ENCODE measurements at places on chromosomes 3 and 15.
A peak's percentile ranks its signal among the peaks of the same experiment; 100 is the strongest.

DNA sequence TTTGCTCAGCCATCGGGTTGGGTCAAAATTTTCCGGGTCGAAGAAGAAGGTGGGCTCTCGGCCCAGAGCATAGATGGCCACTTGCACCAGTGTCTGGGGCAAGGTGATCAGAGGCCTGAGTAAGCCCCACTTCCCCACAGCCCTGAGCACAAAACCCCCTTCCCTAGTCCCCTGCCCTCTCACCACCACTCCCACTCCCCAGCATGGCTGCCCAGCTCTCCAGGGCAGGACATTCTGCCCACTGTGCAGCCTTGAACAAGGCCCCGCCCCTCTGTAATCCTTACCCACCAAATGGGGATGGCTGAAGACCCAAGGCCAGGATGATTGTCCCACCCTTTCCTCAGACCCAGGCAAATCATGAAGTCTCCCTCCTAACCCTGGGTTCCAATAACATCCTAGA is 28.8 kb downstream of the CYP11A1 start:
- peak overlapping the region; percentile 85 for H3K27ac ChIP-seq
- H3K27me3 ChIP-seq, result no peaks in the 10 kb centered on the region
- H3K4me3 ChIP-seq, result no peak overlapping the region
- no peaks in the 10 kb centered on the region for H3K36me3 ChIP-seq
- peaks cover 59% of the 10 kb centered on the region for H3K4me1 ChIP-seq

DNA sequence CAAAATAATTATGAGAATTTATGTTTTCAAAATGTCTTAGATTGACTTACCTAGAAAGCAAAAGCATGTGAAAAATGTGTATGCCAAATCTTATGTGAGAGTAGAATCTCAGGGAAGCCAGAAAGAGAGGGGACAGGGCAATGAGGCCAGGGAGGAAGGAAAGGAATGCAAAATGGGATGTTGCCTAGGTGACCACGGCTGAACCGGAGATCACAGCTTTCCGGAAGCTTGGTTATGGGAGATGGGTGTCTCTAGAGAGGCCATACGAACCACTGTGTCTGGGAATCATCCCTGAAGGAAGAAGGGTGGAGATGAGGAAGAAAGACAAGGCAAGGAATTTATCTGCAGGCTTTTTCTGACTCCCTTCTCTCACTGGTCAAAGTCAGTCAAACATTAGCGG is 76.0 kb downstream of the SUCLG2 start:
- no peaks in the 10 kb centered on the region for H3K36me3 ChIP-seq
- H3K27ac ChIP-seq, result no peak overlapping the region
- no peak overlapping the region for H3K4me3 ChIP-seq
- H3K4me1 ChIP-seq, result no peaks in the 10 kb centered on the region

- no peaks in the 10 kb centered on the region for H3K4me1 ChIP-seq
- H3K36me3 ChIP-seq, result no peaks in the 10 kb centered on the region
- 0 out of 2 replicates have a peak, but pooled peaks cover 3% of the 10 kb centered on the region for H3K27me3 ChIP-seq
- H3K27ac ChIP-seq, result no peak overlapping the region
- DNase-seq, result no peak
Observed at GRCh38 chr3:114234745-114235144, 2.6 kb downstream of the ZNF80 start.

DNA sequence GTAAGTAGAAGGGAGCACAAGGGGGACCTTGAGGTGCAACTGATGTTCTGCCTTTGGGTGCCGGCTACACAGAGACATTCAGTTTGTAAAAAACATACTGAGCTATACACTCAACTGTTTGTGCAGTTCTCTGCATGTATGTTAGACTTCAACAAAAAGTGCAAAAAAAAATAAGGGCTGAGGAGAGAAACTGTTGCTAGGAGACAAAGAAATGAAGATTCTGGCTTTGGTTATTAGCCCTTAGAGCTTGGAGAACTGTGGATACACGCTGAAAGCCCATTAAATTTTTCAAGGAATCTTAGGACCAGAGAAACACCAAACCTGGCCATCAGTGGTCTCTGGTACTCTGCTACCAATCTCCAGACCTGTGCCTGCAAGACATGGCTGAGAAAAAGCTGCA is 207.6 kb upstream of the NSMCE3 start:
- H3K27me3 ChIP-seq, result peaks cover 45% of the 10 kb centered on the region
- H3K27ac ChIP-seq, result no peak overlapping the region
- H3K4me3 ChIP-seq, result no peak overlapping the region
- DNase-seq, result no peak
- H3K36me3 ChIP-seq, result no peaks in the 10 kb centered on the region

DNA sequence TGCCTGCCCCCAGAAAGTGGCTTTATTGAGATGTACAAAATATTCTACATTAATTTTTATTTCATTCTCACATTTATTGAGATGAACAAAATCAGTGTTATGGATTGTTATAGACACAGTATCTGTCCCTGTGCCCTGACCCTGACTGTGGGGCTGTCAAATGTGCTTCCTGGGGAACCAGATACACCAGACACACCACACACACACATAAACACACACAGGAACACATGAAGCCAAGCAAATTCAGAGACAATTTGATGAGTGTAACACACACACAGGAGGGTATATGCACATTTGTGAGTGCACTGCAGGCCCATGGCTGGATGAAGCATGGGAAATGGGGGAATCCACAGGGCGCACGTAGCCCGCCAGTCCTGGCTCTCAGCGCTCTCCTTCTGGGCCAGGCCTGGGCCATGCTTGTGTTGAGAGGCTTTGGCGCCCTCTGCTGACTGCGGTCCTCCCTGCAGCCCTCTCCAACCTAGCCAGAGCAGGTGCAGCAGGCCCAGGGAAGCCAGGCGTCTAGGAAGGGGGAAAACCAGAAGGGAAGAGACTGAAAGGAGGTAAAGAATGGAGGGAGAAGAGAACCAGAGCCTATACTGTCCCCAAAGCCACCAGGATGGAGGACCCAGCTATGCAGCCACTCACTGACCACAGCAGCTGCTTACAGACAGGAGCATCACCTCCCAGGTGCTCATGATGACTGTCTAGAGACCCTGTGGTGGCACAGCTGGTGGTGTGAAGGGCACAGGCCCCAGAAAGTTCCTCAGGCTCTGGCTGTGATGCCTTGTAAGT is 18.0 kb upstream of the LOXL1 start:
- no peaks in the 10 kb centered on the region for H3K4me1 ChIP-seq
- H3K27ac ChIP-seq, result no peak overlapping the region
- peak; percentile 52 for DNase-seq
- no peaks in the 10 kb centered on the region for H3K36me3 ChIP-seq
- H3K4me3 ChIP-seq, result no peak overlapping the region
- H3K27me3 ChIP-seq, result no peaks in the 10 kb centered on the region

DNA sequence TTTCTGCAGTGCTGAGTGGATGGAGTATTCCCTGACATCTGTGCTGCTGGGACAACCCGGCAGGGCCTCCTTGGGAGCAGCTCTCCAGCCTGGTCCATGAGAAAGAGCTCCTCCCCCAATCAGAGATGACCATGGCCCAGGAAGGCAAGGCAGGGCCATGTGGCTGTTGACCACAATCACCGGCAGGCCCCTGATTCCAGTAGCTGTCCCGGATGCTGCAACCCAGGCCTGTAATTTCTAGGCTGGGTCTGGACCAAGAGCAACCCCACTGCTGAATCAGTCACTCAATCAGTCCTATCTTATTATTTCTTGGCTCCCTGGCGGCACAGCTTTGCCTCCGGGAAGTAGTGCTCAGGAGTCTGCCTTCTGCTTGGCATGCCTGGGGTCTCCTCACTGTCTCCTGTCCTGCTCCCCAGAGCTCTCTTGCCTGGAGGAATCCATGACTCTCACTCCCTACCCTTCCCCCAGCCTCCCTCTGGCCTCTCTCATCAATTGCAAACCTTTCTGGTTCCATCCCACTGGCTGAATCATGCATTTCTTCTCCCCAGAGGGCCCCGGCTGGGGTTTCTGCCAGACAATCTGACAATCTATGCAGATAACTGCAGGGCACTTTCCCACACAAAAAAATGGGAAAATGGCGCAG is 32.6 kb upstream of the ITGA11 start:
- H3K27me3 ChIP-seq, result peaks cover 13% of the 10 kb centered on the region
- H3K4me1 ChIP-seq, result no peaks in the 10 kb centered on the region
- no peaks in the 10 kb centered on the region for H3K36me3 ChIP-seq
- H3K27ac ChIP-seq, result no peak overlapping the region
- H3K4me3 ChIP-seq, result no peak overlapping the region
